ENCODE measurements at places on chromosomes 3 and 15.

GRCh38 chr3:140467796-140468315, 210.0 kb upstream of the TRIM42 start:
- DNase-seq = no peak

DNA sequence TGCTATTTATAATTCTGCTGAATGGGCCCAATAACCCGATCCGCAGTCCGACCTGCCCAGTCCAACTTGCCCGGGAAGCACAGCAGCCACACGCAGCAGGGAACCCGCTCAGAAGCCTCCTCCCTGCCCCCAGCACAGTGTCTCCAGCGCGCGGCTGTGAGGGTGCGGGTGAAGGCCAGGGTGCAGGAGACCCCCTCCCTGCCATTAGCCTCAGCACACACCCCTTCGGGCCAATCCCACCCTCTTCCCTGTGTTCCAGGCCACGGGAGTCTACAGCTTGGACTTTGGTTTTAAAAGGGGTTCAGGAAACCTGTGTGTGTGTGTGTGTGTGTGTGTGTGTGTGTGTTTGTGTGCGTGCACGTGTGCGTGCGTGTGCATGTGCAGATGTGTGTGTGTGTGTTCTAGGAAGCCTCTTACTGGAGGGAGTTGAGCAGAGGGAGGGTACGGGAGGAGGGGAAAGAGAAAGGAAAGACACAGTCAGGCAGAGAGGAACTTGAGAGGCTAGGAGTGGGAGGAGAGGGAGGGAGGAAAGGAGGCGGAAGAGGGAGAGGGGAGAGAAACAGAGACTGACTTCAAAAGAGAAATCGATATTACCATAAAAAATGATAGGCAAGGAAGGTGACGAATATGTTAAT, 34.2 kb downstream of the ATP2B2 start:
- peak; percentile 31 for DNase-seq

DNA sequence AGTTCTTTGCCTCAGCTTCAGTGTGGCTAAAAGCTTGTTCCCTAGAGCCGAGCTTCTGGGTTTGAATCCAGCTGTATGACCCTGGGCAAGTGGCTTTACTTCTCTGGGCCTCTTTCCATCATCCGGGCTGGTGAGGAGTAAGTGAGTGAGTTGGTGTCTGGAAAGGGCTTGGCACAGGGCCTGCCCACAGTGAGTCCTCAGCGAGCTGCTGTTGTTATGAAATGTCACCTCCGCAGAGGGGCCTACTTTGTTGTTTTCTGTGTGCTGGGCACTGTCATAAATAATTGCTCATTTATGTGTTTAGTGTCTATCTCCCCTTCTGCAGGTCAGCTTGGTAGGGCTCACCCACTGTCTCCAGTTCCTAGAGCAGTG, 31.7 kb downstream of the SLC6A6 start:
- no peak for DNase-seq

GRCh38 chr3:126865736-126866135, 117.2 kb upstream of the PLXNA1 start:
- no peak for DNase-seq

DNA sequence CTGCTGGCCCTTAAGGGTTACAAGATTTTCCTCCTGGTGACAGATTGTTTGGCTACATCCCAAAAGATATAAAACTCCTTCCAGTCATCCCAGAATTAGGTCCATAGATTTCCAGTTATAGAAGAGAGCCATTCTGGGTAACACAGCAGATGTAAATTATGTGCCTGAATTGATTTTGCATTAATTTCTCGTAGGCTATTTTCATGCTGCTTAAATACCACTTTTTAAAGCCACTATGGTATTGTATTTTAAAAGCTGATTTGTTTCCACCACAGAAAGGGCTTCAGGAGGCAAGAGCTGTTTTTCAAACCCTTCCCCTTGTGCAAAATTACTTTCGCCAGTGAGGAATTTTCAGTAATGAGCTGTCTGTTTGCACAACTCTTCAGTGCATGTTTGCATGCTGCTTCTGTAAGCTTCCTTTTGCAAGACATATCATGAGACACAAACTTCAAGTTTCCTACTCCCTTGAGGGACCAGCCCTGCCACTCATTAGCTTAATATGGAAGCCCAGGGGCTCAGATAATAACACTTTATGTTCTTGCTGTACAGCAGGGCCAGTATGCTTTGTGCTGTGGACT, 105.4 kb upstream of the TNIK start:
- DNase-seq = peak; percentile 63

DNA sequence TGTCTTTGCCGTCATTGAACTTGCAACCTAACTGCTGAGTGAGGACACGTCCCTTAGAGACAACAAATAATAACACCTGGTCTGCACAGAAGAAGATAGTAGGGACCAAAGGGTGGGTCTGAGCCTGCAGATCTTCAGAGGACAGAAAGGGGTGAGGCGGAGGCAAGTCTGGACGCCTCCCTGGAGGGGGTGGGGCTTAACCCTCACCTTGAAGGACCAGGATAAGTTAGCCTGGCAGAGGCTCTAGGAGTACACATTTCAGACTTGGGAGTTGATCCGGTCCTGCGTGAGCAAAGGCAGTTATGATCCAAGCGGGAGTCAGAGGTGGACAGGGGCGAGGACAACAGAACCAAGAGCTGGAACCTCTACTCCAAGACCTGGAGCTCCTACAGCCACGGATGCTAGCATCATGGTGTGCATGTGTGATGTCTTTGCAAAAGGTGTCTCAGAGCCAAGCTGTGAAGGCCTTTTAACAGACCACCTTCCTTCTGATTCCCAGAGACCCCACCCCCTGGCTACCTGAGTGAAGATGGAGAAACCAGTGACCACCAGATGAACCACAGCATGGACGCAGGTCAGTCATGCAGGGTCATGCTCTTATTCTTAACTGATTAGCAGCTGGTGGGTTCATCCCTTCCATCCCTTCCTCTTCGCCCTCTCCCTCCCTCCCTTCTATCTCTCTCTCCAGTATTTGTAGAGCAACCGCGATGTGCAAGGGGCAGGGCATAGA, 88.0 kb downstream of the AAGAB start:
- no peak for DNase-seq

GRCh38 chr3:44355362-44356033, 16.9 kb downstream of the TCAIM start:
- DNase-seq = no peak

- DNase-seq = no peak
These were observed 318.6 kb downstream of the FHIT start for GRCh38 chr3:60932643-60933042.

DNA sequence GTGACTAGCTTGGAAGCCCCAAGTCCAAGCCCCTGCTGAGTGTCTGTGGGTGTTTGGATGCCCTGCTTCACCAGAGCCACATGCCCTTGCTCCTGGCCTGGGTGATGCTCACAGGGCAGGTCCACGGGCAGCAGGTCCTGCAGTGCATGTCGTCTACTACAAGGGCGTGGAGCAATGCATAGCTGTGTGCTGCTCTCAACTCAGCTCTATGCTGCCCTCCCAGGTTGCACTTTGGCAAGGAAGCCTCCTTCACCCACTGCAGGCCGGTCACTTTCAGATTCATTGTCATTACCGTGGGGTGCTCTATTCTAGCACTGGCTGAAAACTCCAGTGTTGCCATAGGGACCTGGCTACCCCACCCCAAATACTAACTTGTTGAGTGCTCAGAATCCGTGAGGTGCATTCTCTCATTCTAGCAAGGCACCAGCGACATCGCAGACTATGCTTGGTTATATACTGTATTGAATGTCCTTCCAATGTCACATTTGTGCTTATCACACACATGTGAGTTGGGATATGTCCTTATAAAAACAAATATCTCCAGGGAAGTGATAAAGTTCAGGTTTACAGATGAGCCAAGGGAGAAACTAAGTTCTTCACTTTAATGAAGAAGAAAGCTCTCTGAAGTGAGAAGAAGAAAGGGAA, 51.8 kb downstream of the GRAMD1C start:
- DNase-seq = no peak

DNA sequence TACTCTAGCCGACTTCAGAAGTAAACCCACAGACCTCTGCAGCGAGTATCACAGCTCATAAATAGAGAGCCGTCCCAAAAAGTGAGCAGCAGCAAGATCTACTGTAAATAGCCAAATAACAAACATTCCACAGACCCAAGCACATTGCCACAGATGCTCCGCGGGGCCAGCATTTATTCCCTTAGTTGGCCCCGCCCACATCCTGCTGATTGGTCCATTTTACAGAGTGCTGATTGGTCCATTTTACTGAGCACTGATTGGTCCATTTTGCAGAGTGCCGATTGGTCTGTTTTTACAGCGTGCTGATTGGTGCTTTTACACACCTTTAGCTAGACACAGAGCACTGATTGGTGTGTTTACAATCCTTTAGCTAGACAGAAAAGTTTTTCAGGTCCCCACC, 17.3 kb upstream of the GABRB3 start:
- no peak for DNase-seq

DNA sequence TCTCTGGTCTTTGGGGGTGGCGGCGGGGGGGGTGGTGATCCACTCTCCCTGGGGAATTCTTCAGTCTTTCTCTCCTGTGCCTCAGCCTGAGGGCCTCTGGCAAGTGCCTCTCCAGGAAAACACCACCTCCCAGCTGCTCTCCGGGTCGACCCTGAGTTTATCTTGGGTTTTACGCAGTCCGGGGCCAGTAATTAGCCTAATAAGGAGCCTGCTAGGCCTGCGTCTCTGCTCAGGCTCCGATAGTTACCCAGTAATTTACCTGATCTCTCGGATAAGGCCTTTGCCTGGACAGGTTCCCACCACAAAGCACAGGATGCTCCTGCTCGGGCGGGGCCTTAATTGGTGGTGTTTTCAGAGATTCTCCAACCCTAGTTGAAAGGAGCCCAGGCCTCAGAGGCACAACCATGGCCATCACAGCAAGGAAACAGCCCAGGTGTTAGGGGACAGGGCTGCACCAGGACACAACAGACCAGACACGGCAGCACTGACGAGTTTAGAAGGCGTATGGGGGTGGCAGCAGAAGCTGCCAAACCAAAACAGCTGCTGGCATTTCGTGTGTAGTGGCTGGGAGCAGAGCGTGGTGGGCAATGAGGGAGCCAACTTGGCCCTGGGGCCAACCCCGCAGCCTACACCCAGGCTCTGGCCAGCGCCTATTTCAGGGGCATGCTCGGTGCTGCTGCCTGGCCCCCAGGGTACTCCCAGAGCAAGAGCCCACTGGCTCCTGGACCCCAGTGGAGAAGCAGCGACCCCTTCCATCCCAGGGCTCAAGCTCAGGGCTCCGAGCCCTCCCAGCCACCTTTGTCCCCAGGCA, 71.4 kb downstream of the KLF13 start:
- no peak for DNase-seq

DNA sequence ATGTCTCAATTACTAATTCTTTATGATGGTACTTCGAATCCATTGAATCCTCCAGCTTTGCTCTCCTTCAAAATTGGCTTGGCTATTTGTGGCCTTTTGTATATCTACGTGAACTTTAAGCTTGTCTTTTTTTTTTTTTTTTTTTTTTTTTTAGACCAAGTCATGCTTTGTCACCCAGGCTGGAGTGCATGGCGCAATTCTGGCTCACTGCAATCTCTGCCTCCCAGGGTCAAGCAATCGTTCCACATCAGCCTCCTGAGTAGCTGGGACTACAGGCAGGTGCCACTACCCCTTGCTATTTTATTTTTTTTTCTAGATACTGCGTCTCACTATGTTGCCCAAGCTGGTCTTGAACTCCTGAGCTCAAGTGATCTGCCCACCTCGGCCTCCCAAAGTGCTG, 7.7 kb upstream of the DIPK2A start:
- DNase-seq = no peak

DNA sequence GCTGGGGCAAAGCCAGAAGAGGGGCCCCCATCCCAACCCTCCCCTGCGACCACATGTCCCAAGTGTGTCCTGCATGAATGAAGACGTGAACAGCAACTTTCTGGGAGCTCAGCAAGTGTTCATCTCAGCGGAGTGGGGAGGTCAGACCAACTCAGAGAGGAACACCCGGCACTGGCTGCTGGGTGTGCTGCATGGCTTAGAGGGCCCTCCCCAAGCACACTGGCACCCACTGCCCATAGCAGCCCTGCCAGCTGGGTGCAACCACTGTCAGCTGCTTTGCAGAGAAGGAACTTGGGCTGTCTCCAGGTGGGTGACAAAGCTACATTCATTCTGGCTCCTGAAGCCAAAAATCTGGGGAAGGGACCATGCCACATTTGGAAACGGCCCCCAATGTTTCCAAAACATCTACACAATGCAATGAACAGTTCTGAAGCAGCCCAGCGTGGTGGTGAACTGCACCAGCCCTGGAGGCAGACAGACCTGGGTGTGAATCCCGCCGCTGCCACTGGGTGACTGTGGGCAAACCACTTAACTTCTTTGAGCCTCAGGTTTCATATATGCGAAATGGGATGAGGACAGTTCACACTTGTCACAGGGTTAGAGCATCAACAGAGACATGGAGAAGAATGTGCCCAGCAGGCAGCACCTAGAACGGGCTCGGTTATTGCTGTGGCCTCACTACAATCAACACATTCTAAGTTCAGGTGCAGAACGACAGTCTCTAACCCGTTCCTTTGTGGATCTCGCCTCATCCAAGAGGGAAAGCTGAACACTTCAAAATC, 145.4 kb downstream of the NUP210 start:
- no peak for DNase-seq

DNA sequence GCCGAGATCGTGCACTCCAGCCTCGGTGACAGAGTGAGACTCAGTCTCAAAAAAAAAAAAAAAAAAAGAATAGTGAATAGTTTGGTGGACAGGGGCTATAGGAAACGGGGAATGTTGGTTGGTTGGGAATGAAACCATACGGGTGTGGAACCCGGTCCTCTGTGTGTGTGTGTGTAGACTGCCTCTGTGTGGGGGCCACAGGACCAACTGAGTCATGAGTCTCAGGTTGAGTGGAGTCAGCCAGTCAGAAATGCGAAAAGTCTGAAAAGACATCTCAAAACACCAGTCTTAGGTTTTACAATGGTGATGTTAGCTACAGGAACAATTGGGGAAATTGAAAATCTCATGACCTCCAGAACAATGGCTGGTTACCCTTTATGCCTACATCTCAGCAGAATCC, 44.5 kb downstream of the ZDHHC19 start:
- DNase-seq = no peak

GRCh38 chr3:129371041-129371826, 57.2 kb downstream of the EFCAB12 start:
- no peak for DNase-seq

DNA sequence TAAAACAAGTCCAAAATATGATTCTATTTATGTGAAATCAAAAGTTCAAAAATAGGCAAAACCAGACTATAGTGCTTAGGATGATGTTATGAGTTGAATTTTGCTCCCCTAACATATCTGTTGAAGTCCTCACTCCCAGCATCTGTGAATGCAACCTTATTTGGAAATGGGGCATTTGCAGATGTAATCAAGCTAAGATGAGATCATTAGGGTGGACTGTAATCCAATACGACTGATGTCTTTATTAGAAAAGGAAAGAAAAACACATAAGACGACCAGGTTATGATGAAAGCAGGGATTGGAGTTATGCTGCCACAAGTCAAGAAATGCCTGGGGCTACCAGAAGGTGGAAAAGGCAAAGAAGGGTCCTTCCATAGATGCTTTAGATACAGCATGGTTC, 110.5 kb upstream of the CCDC39 start:
- DNase-seq = no peak

DNA sequence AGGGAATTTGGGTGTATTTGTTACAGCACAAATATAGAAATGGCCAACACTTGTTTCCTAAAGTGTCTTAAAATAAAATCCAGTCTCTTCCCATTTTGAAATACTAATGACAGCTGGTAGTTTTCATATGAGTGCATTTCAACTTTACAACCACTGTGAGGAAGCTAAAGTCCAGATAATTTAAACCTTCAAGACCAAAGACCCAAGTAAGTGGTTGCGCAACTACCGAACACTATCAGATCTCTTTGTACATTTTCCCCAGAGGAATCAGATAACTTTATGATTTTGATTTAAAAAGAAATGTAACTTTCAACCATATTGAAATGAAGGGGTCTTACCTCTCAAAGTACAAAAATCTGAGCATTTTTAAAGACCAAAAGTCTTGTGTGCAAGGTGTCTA, 14.3 kb downstream of the BCL2L10 start:
- DNase-seq = no peak

- no peak for DNase-seq
These were observed 50.7 kb upstream of the NIPA1 start for GRCh38 chr15:22735781-22736180.

Measured in DMS79 (cell line).